Osteoblast (primary cell): ENCODE measurements at places on chromosomes 2 and 18. TPM values are rescaled to one million over a fixed set of nuclear protein-coding genes. Genes with fewer than 3 reads are reported as not detected.

Gene FEV
- total RNA-seq = not detected in 2 replicates

Gene GCG
- not detected in 2 replicates for total RNA-seq

Gene SPIRE1
- 61.6 and 64.4 TPM in 2 replicates for total RNA-seq

Gene C18orf32
- total RNA-seq = 16.5 and 16.6 TPM in 2 replicates

Gene CPLX4
- total RNA-seq = not detected in 2 replicates

Gene NAT8
- not detected in 2 replicates for total RNA-seq

Gene CCBE1
- total RNA-seq = 51.4 and 53.0 TPM in 2 replicates

Gene ACKR3
- 18.8 and 26.8 TPM in 2 replicates for total RNA-seq

Gene TSGA10
- 4.0 and 5.0 TPM in 2 replicates for total RNA-seq

Gene RGPD5
- 28.6 and 29.2 TPM in 2 replicates for total RNA-seq

Gene PRKAG3
- under 0.01 and 0.29 TPM in 2 replicates for total RNA-seq

Gene OTOS
- not detected in 2 replicates for total RNA-seq

Gene COL5A2
- total RNA-seq = 632 and 879 TPM in 2 replicates

Gene TUBA3E
- total RNA-seq = not detected in 2 replicates

Gene CELF4
- total RNA-seq = not detected in 2 replicates

Gene LNPK
- total RNA-seq = 51.0 and 55.0 TPM in 2 replicates

Gene SP110
- 15.3 and 15.9 TPM in 2 replicates for total RNA-seq

Gene ADD2
- not detected in 2 replicates for total RNA-seq

Gene DOK6
- total RNA-seq = 2.7 and 3.6 TPM in 2 replicates

Gene ABCG5
- total RNA-seq = not detected in 2 replicates

Gene CAVIN2
- total RNA-seq = 1.2 and 1.8 TPM in 2 replicates

Gene CGREF1
- total RNA-seq = 6.8 and 14.5 TPM in 2 replicates

Gene DLX1
- 1.8 and 2.4 TPM in 2 replicates for total RNA-seq

Gene RGPD4
- total RNA-seq = under 0.01 TPM in 1 of 2 replicates, not detected in the other

Gene SLC9A4
- total RNA-seq = not detected in 2 replicates

Gene NEUROD1
- total RNA-seq = not detected in 2 replicates

Gene CXCR4
- total RNA-seq = under 0.01 TPM in 2 replicates

Gene KIF1A
- total RNA-seq = under 0.01 TPM in 1 of 2 replicates, not detected in the other

Gene MTLN
- total RNA-seq = 26.5 and 35.1 TPM in 2 replicates

Gene TMEM247
- not detected in 2 replicates for total RNA-seq

Gene CD8A
- not detected in 2 replicates for total RNA-seq

Gene SLC5A7
- not detected in 2 replicates for total RNA-seq
